Body of pancreas (tissue), 4 donors: ENCODE measurements at places on chromosomes 7 and 10. TPM values are rescaled to one million over a fixed set of nuclear protein-coding genes. Genes with fewer than 3 reads are reported as not detected.

DNA sequence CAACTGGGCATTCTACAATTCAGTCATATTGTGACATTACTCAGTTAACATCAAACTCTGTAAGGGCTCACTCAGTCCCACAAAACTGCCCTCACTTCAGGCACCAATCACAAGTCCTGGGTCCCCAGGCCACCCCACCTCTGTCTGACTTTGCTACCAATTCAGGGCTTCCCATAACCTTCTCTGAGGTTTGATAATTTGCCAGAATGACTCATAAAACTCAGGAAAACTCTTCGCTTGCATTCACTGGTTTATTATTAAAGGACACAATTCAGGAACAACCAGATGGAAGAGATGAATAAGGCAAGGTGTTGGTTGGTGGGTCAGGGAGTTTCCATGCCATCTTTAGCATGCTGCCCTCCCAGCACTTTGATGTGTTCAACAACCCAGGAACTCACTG is 41.3 kb downstream of the AVL9 start:
- H3K27ac ChIP-seq = no peak overlapping the region
- no peaks in the 10 kb centered on the region for H3K27me3 ChIP-seq
- peaks cover 16% of the 10 kb centered on the region for H3K4me1 ChIP-seq
- DNase-seq = no peak
- H3K36me3 ChIP-seq = no peaks in the 10 kb centered on the region

DNA sequence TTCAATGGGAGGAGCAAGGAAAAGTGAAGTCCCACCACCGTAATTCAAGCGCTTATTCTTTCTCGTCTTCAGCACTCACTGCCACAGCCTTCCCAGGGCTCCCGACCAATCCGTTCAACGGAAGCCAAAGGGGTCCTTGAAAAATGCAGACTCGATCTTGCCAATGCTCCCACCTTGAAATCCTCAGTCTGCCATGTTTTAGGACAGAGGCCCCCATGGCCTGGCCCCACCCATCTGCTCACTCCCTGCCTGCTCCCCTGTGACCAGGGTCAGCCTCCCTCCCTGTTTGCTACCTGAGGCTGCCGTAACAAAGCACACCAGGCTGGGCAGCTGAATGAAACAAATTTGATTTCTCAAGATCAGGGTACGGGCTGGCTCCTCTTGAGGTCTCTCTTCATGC is 3.0 kb upstream of the DNAAF5 start:
- H3K36me3 ChIP-seq = no peaks in the 10 kb centered on the region
- H3K4me1 ChIP-seq = peaks cover 23% of the 10 kb centered on the region
- no peaks in the 10 kb centered on the region for H3K27me3 ChIP-seq
- no peak overlapping the region for H3K4me3 ChIP-seq
- H3K27ac ChIP-seq = no peak overlapping the region

DNA sequence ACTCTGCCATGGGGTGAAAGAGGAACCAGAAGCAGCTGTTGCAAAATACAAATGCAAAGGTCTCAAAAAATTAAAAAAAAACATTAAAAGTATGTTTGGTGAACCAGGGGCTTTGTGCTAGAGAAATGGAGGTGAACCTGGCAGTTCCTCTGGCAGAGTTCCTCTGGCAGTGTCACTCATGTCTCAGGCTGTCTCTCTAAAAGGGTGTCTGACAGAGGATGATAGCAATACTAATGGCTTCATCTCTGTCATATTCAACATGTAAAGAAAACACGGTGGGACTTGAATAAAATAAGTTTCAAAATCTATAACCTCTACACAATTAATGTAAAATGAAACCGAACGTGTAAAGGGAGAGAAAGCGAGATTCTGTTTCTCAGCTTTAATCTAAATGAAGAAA is 375.7 kb upstream of the VWC2 start:
- no peaks in the 10 kb centered on the region for H3K36me3 ChIP-seq
- no peak for DNase-seq
- H3K4me1 ChIP-seq = no peaks in the 10 kb centered on the region
- H3K27ac ChIP-seq = no peak overlapping the region

GRCh38 chr10:4766454-4766853 is 59.6 kb upstream of the AKR1E2 start:
- no peak for DNase-seq
- H3K27ac ChIP-seq = no peak overlapping the region
- no peaks in the 10 kb centered on the region for H3K4me1 ChIP-seq
- H3K36me3 ChIP-seq = no peaks in the 10 kb centered on the region
- H3K4me3 ChIP-seq = no peak overlapping the region

GRCh38 chr10:15943426-15943825 is 83.1 kb upstream of the MINDY3 start:
- DNase-seq = no peak
- no peak overlapping the region for H3K27ac ChIP-seq
- H3K27me3 ChIP-seq = no peaks in the 10 kb centered on the region
- no peak overlapping the region for H3K4me3 ChIP-seq
- no peaks in the 10 kb centered on the region for H3K36me3 ChIP-seq
- no peaks in the 10 kb centered on the region for H3K4me1 ChIP-seq

- H3K4me3 ChIP-seq = no peak overlapping the region
- no peak for DNase-seq
- H3K4me1 ChIP-seq = no peaks in the 10 kb centered on the region
- H3K27me3 ChIP-seq = no peaks in the 10 kb centered on the region
Observed at GRCh38 chr7:14219125-14219524, 229.7 kb upstream of the ETV1 start.

DNA sequence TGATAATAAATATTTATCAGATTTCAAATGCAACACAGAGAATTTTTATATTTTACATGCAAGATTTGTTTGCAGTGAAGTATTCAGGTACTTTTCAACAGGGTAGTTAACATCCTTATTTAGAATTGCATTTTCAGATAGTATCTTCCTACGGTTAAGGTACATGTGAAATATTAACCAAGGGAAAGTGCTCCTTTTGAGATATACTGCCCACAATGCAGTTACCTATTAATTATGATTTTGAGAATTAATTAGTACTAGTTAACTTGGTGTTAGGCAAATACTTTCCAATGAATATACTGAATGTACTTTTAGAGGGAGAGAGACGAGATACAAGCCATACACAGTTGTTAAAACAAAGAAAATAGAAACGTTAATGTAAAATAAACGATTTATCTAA is 206.2 kb upstream of the YAE1 start:
- no peak for DNase-seq
- no peak overlapping the region for H3K27ac ChIP-seq
- H3K27me3 ChIP-seq = no peaks in the 10 kb centered on the region
- H3K4me1 ChIP-seq = no peaks in the 10 kb centered on the region
- no peak overlapping the region for H3K4me3 ChIP-seq
- no peaks in the 10 kb centered on the region for H3K36me3 ChIP-seq

DNA sequence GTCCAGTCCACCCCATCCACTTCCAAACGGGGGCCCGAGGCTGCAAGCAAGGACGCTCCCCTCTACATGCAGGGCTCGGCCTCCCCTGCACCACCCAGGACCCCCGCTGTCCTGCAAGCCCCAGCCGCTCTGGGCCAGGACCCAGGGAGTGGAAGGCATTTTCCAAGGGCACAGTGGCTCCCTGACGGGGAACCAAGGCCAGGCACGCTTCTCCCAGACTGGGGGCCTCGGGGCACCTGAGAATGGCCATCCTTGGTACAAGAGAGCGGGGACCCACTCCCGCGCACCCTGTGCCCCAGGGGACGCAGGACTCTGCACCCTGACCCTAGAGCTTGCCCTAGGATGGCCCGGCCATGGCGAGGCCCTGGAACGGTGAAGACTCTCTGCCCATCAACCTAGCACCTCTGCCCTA is 545 bp upstream of the AKR1E2 start:
- no peaks in the 10 kb centered on the region for H3K27me3 ChIP-seq
- no peaks in the 10 kb centered on the region for H3K36me3 ChIP-seq
- no peak overlapping the region for H3K4me3 ChIP-seq
- no peak for DNase-seq
- H3K4me1 ChIP-seq = peaks cover 8% of the 10 kb centered on the region
- no peak overlapping the region for H3K27ac ChIP-seq

GRCh38 chr7:92425311-92425947 is 21.9 kb upstream of the GATAD1 start:
- H3K4me1 ChIP-seq = peaks cover 7% of the 10 kb centered on the region
- DNase-seq = peak; percentile 39
- H3K36me3 ChIP-seq = no peaks in the 10 kb centered on the region
- no peaks in the 10 kb centered on the region for H3K27me3 ChIP-seq

- H3K4me3 ChIP-seq = no peak overlapping the region
- H3K4me1 ChIP-seq = no peaks in the 10 kb centered on the region
- no peak for DNase-seq
- H3K36me3 ChIP-seq = no peaks in the 10 kb centered on the region
Observed at GRCh38 chr10:69048103-69048502, 39.8 kb upstream of the SRGN start.

DNA sequence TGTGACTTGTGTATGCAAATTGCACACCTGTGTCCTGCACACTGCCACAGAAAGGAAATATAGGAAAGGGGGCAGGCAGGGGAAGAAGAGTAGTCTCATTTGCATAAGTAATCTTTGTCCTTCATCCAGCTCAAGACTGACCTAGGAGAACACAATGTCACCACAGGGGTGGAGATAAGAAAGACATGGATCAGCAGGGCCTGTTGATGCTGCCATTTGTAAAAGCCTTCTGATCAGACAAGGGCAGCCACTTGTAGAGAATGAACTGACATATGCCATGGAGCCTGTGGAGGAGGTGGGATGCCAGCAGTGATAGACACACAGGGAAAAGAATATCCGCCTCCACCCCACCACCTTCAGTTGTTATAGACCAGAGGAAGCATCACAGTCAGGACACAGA is 528.9 kb downstream of the HTR7 start:
- H3K27me3 ChIP-seq = no peaks in the 10 kb centered on the region
- no peak for DNase-seq
- H3K4me3 ChIP-seq = no peak overlapping the region
- H3K4me1 ChIP-seq = no peaks in the 10 kb centered on the region
- no peaks in the 10 kb centered on the region for H3K36me3 ChIP-seq
- H3K27ac ChIP-seq = no peak overlapping the region

GRCh38 chr7:52764492-52765169 is 270.8 kb upstream of the POM121L12 start:
- H3K27ac ChIP-seq = no peak overlapping the region
- no peaks in the 10 kb centered on the region for H3K27me3 ChIP-seq
- H3K4me1 ChIP-seq = no peaks in the 10 kb centered on the region
- DNase-seq = no peak
- no peaks in the 10 kb centered on the region for H3K36me3 ChIP-seq

DNA sequence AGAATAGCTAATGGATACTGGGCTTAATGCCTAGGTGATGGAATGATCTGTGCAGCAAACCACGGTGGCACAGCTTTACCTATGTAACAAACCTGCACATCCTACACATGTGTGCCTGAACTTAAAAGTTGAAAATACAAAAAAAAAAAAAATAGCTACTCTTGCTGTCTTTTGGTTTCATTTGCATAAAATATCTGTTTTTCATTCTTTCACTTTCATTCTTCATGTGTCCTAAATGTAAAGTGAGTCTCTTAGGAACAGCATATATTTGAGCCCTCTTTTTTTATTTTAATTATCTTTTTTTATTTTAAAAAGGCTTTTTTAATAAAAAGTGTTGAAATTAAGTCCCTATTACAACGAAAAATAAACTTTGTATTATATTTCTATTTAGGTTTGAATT is 836.1 kb upstream of the KCND2 start:
- H3K4me3 ChIP-seq = no peak overlapping the region
- H3K4me1 ChIP-seq = no peaks in the 10 kb centered on the region
- H3K27me3 ChIP-seq = no peaks in the 10 kb centered on the region
- no peak for DNase-seq
- H3K36me3 ChIP-seq = no peaks in the 10 kb centered on the region

DNA sequence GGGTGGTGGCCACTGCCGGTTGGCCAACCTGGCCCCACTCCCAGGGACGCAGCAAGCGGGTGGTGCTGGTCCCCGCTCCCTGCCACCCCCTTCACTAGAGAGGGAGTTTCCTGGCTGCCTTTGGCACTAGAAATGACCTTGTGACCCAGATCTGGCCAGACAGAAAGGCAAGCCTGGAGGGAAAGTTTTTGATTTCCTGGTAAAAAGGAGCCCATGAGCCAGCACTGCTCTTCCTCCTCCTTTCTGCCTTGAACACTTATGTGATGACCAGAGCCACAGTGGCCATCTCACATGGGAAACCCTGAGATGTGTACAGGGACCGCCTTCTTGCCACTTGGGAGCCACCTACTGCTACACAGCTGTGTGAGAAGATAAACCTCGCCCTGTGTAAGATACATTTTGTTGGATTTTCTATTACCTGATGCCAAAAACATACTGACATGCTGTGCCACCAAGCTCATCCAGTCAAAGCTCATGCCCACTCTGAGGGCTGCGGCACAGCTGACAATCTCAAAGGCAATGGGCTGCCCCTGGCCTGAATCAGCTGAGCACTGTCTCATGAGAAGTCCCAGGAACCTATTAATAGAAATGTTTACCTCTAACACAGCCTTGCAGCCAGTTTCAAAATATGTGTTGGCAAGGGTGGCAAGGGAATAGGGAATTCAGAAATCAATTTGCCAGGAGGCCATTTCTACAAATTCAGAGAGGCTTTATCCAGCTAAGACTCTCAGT is 94.0 kb downstream of the CYTH3 start:
- no peaks in the 10 kb centered on the region for H3K27me3 ChIP-seq
- peaks cover 16% of the 10 kb centered on the region for H3K4me1 ChIP-seq
- no peak overlapping the region for H3K4me3 ChIP-seq
- H3K27ac ChIP-seq = no peak overlapping the region
- H3K36me3 ChIP-seq = no peaks in the 10 kb centered on the region

DNA sequence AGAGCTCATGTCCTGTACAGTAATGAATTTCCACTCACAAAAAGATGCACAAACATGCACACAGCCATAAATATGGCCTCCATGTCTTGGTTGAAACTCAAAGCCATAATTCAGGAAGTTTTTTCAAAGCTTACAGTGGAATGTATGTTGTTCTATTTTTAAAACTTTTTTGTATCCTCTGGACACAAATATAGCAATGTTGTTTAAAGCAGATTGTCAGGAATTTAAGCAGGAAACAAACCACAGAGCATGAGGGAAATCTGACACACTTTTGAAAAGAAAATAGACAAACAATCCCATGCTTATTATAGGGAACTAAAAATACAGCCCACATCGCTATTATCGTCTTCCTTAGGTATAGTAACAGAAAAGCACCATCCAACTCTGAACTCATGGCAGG is 21.5 kb downstream of the LRRN3 start:
- H3K4me3 ChIP-seq = no peak overlapping the region
- no peaks in the 10 kb centered on the region for H3K36me3 ChIP-seq
- no peak for DNase-seq
- no peak overlapping the region for H3K27ac ChIP-seq
- H3K27me3 ChIP-seq = no peaks in the 10 kb centered on the region

DNA sequence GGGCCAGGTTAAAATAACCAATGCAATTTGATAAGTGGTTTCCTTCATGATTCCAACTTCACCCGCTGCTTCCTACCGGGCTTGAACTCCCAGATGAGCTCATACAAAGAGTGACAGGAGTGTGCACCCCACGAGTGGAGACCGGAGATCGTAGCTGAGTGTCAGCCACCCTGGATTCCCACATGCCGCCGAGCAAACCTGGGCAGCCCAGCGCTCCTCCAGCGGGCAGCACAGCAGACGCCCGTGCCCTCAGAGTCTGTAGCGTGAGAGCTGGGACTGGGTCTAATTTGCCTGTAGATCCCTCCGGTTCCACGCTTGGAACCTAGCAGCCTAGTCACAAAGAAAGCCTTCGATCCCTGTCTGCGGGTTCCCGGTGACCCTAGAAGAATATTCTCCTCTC is 476.1 kb upstream of the MGMT start:
- no peaks in the 10 kb centered on the region for H3K27me3 ChIP-seq
- H3K36me3 ChIP-seq = no peaks in the 10 kb centered on the region
- no peak overlapping the region for H3K27ac ChIP-seq
- no peak for DNase-seq
- H3K4me3 ChIP-seq = no peak overlapping the region

Gene DRGX
- total RNA-seq = not detected

Gene TMEM213
- not detected for total RNA-seq

Gene CYP2C19
- not detected for total RNA-seq

Gene CPXM2
- total RNA-seq = 8.2 TPM

Gene ZNF727
- total RNA-seq = 8.2 TPM

Gene UBE2H
- total RNA-seq = 92.6 TPM

Gene CFAP70
- 11.5 TPM for total RNA-seq
